ENCODE measurements at places on chromosomes 16 and 17.

DNA sequence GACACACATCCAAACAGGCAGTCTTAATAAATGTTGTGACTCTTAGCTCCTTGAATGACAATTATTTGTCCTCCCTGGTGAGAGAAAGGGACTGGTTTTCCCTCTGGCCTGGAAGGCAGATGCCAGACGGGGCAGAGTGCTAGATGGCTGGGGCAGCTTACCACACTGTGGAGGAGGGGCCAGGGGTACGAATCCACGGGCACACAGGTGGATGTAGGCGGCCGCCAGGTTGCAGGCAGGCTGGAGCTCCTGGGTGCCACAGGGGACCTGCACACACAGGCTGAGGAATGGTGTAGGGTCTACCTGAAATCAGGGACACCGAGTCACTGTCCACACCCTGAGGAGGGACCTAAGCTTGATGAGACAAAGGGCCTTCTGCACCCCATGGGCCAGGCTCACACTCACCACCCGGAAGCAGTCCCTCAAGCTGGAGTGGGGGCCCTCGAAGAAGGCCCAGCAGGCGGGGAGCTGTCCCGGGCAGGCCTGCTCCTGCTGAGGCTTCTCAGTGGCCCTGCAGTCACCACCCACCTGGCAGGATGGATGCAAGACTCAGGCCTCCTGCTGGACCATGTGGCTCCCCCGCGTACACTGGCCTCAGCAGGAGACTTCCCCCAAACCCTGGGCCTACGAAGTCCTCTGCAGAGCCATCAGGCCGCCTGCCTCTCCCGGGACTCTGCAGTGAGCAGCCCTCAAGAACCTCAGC, 38.4 kb downstream of the RMI2 start:
- no peak for DNase-seq

DNA sequence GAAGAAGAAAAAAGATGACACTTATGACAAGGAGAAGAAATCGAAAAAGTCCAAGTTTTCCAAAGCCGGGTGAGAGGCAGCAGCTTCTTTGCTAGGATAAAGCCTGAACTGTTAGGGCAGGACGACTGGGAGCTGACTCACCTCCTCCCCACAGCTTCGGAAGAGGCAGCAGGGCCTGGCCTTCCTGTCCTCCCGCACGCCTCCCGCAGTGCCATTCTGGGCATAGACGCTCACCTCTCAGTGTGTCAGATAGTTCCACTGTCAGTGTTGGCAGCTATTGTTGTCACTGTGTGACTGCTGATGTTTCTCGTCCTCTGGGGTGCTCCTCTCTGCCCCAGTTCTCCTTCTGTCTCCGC, 12.6 kb downstream of the UBN1 start:
- DNase-seq, result peak; percentile 33

- DNase-seq, result no peak
These were observed 217.5 kb upstream of the CHMP6 start for GRCh38 chr17:80774146-80774545.

GRCh38 chr16:31698901-31699300, 171.2 kb downstream of the AHSP start:
- no peak for DNase-seq

DNA sequence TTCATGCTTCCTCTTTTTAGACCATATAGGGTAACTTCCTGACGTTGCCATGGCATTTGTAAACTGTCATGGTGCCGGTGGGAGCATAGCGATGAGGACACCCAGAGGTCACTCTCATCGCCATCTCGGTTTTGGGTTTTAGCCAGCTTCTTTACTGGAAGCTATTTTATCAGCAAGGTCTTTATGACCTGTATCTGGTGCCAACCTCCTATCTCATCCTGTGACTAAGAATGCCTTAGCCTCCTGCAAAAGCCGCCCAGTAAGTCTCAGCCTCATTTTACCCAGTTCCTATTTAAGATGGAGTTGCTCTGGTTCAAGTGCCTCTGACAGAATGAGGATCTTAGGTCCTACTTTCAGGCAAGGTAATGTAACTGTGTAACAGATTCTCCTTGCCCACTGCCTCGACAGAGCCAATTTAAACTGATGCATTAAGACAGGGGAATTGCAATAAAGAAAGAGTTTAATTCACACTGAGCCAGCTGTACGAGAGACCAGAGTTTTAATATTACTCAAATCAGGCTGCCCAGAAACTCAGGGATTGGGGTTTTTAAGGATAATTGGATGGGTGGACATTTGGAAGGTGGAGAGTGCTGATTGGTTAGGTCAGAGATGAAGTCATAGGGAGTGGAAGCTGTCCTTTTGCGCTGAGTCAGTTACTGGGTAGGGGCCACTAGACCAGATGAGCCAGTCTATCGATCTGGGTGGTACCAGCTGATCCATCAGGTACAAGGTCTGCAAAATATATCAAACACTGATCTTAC, 59.9 kb upstream of the ATF7IP2 start:
- DNase-seq, result no peak

DNA sequence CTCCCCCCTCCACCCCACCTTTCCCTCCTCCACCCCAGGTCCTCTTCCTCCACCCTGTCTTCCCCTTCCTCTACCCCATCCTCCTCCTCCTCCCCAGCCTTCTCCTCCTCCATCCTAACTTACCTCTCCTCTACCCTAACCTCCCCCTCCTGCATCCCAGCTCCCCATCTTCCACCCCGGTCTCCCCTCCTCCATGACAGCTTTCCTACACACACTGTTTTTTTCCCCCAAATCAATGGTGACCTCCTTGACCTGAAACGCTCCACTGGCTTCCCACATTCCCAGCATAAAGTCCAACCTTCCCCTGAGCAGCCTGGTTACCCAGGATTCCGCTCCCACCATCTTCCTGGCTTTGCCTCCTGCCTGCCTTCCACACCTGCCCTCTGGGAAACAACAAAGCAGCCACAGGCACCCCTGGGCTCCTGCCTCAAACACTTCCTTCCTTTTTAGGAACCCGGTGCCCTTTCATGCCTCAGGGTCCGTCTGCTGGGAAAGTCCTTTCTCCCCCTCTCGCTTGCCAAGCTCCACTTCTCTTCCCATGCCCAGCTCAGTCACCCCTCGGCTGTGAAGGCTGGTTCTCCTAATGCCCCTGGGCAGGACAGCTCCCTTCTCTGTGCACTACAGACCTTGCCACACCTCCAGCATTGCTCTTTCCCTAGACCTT, 2.1 kb downstream of the RGS9 start:
- DNase-seq, result no peak

DNA sequence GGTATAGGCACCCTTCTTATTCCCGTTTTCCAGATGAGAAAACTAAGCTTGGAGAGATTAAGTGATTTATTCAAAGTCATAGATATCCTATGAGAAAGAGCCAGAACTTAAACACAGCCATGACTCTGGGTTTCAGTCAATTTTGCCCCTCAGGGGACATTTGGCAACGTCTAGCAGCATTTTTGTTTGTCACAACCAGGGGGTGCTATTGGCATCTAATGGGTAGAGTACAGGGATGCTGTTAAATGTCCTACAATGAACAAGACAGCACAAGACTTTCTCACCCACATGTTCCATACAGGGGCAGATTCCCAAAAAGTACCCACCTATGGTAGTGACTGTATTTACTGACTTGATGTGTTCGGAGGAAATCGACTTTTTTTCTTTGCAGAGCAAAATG, 4.8 kb upstream of the SHISA9 start:
- peak; percentile 10 for DNase-seq

DNA sequence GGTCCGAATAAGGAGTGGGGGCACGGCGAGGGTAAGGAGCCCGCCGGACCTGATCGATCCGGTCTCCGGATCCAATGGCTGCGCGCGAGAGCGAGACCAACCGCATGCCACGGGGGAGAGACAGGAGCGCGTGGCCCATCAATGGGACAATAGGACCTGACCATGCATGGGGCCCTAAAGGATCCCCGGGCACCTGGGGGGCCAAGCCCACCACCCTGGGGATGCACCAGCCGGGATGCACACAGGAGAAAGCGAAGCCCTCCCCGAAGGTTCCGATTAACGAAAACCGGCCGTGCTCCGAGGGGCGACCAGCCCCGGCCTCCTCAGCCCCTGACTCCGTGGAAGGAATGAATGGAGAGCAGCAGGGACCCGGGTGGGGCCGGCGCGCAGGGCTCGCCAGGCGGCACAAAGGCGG, 525 bp downstream of the JPT1 start:
- DNase-seq, result no peak

DNA sequence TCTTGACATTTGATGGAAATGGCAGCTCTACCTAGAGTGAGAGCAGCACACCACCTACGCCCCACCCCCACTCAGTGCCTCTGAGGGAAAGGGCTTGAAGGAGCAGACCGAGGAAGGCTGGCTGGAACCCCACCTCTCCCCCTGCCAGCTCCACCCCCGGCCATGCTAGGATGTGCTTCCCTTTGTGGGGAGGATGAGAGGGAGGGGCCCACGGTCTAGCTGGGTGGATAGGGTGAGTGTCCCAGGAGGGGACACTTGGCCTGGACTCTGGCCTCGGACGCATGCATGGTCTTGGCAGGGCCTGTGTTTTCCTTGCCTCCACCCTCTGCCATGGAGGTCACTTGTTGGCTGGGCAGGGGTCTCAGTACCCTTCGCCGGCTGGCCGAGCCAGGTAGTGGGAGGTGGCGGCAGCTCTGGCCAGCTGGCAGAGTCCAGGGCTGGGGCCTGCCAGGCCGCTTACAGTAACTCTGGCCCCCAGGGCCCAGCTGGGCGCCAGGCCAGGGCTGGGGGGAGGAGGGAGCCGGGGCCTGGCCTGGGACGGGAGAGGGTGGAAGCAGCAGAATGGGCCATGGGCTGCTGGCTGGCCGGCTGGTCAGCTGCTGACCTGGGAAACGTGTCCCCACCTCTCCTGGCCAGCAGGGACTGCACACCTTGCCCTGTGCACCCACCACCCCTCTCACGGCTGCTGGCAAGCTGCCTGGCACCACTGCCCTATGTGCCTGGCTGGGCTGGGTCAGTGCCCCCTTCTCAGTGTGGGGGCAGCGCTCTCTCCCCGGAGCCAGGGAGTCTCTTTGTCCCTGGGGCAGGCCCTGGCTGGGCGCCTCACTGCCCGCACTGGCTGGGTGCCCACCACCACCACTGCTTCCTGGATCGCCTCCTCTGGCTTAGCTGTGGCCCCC, 23.0 kb downstream of the RARA start:
- DNase-seq, result no peak

DNA sequence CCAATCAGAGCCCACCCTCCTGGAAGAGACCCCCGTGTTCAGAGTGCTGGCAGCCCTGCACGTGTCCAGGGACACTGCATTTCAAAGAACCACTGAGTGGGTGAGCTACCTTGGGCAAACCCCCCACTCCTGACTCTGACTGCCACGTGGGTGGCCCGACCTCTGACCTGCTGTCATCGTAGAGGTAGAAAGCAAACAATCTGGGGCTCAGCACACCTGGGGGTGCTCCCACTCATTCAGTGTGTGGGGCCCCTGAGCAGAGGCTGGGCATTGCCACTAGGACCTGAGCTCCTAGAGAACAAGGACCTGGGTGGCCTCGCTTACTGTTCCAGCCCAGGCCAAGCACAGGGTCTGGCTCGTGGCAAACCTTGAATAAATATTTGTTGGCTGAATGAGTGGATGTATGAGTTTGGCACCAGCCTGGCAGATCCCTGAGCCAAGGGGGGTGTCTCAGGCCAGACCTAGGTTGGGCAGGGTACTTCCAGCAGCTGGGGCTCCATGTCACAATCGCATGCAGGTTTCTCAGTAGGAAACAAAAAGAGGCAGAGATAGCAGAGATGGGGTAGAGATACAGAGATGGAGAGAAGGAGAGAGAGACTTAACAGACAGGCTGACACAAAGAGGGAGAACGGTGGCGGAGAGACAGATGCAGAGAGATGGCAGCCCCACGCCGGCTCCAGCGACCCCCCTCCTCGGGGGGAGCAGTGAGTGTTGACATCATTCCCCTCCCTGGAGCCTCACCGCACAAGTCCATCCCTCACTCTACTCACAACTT, 5.4 kb upstream of the DRC7 start:
- DNase-seq, result no peak

- no peak for DNase-seq
These were observed 220.6 kb upstream of the ZFHX3 start for GRCh38 chr16:73268366-73268993.

DNA sequence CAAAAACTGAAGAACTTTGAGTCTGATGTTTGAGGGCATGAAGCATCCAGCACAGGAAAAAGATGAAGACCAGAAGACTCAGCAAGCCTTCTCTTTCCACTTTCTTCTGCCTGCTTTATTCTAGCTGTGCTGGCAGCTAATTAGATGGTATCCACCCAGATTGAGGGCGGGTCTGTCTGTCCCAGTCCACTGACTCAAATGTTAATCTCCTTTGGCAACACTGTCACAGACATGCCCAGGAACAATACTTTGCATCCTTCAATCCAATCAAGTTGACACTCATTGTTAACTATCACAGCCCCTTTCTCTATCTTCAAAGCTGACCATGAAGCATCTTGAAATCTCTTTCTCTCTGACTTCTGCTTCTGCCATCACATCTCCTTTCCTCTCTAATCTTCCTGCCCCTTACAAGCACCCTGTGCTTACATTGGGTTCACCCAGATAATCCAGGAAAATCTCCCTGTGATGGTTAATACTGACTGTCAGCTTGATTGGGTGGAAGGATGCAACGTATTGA, 115.9 kb upstream of the CDH13 start:
- DNase-seq, result no peak

DNA sequence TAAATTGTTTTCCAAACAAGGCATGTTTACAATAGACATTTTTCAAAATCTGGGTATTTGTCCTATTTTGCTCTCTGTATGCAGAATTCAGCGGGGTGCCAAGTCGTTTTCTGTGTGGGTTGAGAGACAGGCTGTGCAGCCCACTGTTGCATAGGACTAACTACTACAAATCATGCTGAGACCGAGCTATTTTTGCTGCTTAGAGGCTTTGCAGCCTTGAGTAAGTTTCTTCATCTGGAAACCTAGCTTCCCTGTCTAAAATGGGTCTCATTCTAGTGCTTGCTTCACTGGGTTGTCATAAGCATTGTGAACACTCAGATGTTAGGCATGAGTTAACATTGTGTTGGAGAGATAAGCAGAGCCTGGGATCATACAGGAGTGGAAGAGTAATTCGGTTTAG, 1.3 kb downstream of the PRPSAP2 start:
- peak; percentile 47 for DNase-seq

DNA sequence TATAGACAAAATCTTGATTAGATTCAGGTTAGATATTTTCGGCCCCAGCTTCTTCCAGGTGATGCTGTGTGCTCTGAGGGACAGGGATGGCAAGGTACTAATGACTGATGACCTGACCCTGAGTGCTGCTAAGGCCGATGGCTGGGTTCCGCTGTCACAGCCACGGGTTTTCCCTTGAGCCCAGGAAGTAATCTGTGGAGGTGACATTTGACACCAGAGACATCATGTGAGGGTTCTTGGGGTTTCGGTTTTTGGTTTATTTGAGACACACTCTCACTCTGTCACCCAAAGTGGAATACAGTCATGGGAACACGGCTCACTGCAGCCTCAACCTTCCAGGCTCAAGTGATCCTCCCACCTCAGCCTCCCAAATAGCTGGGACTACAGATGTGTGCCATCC, 9.8 kb downstream of the OTOP3 start:
- no peak for DNase-seq

- DNase-seq, result no peak
These were observed 34.8 kb upstream of the CPHXL start for GRCh38 chr16:75761108-75761507.

DNA sequence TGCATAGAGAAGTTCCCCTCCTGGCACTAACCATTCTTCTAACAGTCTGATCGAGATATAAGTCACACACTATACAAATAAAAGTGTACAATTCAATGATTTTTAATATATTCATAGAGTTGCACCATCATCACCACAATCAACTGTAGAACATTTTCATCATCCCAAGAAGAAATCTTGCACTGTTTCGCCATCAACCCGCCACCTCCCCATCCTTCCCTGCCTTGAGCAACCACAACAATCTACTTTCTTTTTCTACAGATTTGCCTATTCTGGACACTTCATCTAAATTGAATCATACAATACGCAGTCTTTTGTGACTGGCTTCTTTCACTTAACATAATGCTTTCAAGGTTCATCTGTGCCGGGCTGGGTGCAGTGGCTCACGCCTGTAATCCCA, 33.0 kb upstream of the GUCY2D start:
- DNase-seq, result no peak

Data from bronchial epithelial cell (primary cell).